Endothelial cell (in vitro differentiated cells): ENCODE measurements at places on chromosomes 2 and 18.
A peak's percentile ranks its signal among the peaks of the same experiment; 100 is the strongest.

DNA sequence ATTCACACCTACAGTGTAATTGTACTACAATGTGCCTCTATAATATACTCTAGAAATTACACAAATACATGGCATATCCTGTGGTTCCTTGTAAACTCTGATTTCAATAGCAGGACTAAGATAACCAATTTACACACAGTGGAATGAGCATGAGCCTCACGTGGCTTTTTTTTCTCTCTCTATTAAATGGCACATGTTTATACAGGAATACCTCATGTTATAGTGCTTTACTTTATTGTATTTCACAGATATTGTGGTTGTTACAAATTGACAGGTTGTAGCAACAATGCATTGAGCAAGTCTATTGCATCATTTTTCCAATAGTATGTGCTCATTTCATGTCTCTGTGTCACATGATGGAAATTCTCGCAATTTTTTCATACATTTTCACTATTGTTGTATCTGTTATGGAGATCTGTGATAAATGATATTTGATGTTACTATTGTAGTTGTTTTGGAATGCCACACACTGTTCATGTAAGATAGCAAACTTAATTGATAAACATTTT, 260.0 kb downstream of the FSIP2 start:
- DNase-seq, result no peak

GRCh38 chr2:160783474-160783873, 289.9 kb upstream of the RBMS1 start:
- no peak for DNase-seq

DNA sequence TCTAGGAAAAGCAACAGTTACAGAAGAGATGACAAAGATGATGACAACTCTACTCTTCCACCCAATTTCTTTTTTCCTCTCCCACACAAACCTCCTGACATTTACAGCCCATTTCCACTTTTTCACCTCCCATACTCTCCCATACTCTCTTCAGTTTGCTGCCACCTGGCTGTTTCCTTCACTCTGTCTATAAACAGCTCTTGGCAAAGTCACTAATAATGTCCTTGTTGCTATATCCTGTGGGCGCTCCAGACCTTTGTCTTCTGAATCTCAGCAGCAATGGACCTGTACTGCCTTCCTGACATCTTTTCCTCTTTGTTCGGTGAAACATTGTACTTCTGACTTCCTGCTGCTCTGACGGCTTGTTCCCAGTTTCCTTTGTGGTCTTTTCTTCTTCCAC, 60.7 kb upstream of the CAVIN2 start:
- DNase-seq, result no peak

GRCh38 chr18:37483221-37483971, 82.2 kb downstream of the CELF4 start:
- DNase-seq, result peak; percentile 54

DNA sequence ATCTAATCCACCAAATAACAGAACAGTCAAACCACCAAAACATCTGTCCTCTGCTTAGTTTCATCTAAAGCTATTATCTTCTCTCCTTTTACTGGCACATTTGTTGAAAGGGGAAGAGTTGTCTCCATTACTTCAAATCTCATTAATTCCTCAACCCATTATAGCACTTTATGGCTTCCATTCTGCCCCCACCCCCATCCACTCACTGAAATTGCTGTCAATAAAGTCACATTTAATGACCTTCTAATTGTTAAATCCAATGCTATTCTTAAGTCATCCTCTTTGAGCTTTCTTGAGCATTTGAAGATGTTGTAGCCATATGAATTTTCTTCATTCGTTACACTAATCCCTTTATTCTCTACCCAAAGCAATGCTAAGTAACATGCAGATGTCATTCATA, 5.2 kb downstream of the OXER1 start:
- no peak for DNase-seq

- DNase-seq, result no peak
Measured at GRCh38 chr2:64101141-64101591, 43.1 kb downstream of the PELI1 start.

GRCh38 chr2:60873381-60873780, 8.0 kb upstream of the REL start:
- DNase-seq, result no peak

DNA sequence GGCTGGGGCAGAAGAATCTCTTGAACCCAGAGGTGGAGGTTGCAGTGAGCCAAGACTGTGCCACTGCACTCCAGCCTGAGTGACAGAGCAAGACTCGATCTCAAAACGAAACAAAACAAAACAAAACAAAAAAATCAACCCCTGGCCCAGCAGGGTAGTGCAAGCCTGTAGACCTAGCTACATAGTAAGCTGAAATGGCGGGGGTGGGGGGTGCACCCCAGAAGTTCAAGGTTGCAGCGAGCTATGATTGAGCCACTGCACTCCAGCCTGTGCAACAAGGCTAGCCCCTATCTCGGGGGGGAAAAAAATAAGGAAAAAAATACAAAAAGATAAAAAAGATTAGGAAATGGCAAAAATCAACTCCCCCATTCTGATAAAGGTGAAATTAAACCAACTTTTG, 6.4 kb downstream of the ATL2 start:
- no peak for DNase-seq

GRCh38 chr2:240459401-240460252, 24.2 kb downstream of the GPC1 start:
- DNase-seq, result no peak

- DNase-seq, result no peak
Measured at GRCh38 chr2:263022-263738, 652 bp downstream of the SH3YL1 start.
